HT1080 (cell line): ENCODE measurements at places on chromosomes 4 and X. TPM values are rescaled to one million over a fixed set of nuclear protein-coding genes. Genes with fewer than 3 reads are reported as not detected.

Gene EPGN
- not detected in 2 replicates for total RNA-seq

Gene FGD1
- 4.9 and 7.5 TPM in 2 replicates for total RNA-seq

- DNase-seq: no peak
Measured at GRCh38 chr4:145048817-145049216, 49.2 kb downstream of the ANAPC10 start.

GRCh38 chr4:177826973-177827372 is 384.7 kb upstream of the AGA start:
- no peak for DNase-seq

Gene CNKSR2
- total RNA-seq: 8.6 and 8.7 TPM in 2 replicates

Gene KDR
- total RNA-seq: 0.17 and 0.58 TPM in 2 replicates

Gene GUCY1A1
- 1.00 and 1.4 TPM in 2 replicates for total RNA-seq
